ENCODE measurements at places on chromosomes 5 and 9.

DNA sequence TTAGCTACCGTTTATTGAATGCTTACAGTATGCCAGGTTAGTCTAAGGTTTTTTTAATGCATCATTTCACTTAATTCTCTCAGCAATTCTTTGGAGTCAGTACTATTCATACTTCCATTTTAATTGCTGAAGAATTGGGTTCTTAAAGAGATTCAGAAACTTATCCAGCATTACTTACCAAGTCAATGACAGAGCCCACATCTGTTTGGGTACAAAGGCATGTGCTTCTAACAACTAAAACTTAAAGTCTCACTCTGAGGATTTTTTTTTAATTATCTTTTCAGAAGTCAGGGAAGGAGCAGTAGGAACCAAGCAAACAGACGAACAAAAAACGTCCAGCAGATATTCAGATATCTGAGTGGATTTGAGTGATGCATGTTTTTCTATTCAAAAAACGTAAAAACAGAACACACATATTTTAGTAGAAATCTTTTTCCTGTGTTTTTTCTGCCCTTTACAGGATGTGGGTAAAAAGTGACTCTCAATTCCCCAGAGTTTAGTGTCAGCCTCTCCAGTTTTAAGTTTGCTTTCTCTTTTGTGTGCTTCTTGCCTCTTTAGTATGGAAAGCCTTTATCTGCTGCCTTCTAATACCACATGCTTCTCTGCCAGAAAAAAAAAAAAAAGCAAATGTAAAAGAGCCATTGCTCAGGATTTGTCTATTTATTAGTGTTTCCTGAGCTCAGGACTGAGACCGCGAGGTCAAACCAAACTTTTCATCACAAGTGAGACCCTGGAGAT is 118.0 kb downstream of the PRKACG start:
- no peak for DNase-seq

GRCh38 chr5:35815089-35815936 is 41.4 kb upstream of the IL7R start:
- no peak for DNase-seq

DNA sequence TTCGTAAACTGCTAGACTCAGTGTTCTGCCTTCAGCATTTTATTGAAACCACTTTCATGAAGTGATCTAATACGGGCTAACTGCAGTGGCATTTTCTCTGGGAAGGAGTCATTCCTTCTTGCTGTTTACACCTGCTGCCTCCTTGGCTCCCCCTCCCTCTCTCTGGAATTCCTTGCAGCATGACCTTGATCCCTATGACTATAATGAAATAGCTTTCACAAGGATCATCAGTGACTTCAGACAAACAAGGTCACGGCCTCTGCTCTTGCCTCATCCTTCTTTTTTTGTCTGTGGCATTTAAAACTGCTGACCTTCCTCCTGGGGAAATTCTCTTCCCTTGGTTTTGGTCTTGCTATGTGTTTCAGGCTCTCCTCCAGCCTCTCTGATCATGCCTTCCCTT is 90.2 kb downstream of the ZNF462 start:
- DNase-seq, result no peak

GRCh38 chr5:27124590-27124989 is 86.2 kb upstream of the CDH9 start:
- DNase-seq, result no peak

DNA sequence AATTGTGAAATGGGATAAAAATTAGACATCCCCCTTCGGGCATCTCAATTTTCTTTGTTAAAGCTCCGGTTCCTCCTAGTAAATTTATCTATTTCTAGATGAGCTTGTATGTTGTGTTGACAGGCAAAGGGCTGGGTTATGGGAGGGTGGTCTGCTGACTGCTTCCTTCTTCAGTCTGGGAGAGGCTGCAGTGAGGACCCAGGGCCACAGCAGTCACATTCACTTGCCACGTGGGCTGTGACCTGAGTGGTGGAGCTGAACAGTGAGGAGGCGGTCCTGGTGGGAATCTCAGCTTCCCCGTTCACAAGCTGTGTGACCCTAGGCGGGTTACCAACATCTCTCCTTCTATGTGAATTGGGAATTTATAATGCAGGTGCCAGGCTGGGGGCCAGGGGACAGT is 57.5 kb upstream of the RXRA start:
- no peak for DNase-seq
